Pons (tissue), 1 donor: ENCODE measurements at places on chromosomes 12 and 14.

DNA sequence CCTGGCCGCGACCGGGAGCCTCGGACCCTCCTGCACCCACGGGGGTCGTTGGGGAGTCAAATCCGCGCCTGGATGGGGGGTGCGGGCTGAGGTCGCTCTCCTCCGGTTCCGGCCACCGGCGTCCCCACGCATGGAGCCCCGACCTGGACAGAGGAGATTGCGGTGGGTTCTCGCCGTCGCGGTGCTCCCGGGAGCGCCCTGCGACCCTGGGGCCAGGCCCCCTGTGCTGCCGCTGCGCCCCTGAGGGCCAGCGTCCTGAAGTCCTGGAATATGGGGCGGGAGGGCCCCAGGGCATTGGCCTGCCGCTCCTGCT is 345 bp downstream of the ASPG start:
- DNase-seq = no peak

- no peak for DNase-seq
Observed at GRCh38 chr14:34937442-34937841, 45.4 kb upstream of the SRP54 start.

DNA sequence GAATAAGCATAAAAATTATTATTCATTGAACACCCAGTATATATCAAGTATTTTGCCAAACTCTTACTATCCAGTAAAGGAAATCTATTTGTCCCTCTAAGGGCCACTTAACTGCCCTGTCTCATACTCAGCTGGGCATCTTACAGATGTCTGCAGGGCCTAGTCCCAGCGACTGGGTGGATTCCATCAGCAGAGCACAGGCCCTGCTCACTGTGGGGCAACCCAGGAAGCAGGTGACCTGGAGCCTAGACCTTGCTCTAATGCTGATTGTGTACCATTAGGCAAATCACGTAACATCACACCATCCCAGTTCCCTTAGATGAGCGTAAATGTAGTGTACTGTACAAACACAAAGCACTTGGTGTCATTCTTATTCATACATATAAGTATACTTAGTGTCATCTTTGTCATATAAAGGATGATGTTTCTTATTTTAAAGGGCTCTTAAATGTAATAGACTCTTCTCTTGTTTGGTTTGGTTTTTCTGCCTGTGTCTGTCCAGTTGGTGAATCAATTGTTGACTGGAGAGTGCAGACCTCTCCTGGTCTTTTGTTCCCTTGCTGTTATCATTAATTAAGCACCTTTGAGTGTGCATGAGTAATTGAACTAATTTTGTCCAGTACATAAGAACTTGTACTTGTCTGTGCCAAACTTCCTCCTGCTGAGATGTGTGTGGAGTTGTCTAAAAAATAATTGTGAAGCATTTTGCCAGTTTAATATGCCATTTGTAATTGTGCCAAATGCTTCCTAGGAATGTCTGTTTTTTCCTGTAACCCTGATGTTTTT is 49.3 kb downstream of the RAB35 start:
- DNase-seq = no peak

GRCh38 chr14:22397221-22397737 is 191.7 kb downstream of the DAD1 start:
- DNase-seq = no peak

DNA sequence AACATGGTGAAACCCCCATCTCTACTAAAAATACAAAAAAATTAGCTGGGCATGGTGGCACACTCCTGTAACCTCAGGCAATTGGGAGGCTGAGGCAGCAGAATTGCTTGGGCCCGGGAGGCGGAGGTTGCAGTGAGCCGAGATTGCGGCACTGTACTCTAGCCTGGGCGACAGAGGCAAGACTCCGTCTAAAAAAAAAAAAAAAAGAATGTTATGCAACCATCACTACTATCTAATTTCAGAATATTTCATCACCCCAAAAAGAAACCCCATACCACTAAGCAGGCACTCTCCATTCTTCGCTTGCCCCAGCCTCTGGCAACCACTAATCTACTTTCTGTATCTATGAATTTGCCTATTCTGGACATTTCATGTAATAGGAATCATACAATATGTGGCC is 68.8 kb upstream of the AMN start:
- no peak for DNase-seq

- no peak for DNase-seq
Observed at GRCh38 chr12:104006929-104007328, 41.3 kb downstream of the TDG start.

DNA sequence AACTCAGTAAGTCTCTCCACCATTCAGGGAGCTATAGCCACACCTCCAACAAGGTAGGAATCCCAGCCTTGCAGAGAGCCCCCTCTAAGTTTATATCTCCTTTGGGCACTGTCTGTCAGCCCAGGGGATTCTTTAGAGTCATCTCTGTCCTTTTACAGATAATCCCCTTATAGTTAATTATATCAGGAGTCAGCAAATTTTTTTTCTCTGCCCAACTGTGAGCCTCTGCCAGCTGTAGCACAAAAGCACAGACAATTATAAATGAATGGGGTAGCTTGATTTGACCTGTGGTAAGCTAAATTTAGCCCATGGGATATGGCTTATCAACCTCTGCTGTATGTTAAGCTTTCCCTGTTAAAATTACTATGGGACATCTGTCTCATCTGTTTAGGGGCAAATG is 8.3 kb downstream of the CEP128 start:
- DNase-seq = no peak

- no peak for DNase-seq
Observed at GRCh38 chr14:54427871-54428270, 13.3 kb downstream of the CNIH1 start.

DNA sequence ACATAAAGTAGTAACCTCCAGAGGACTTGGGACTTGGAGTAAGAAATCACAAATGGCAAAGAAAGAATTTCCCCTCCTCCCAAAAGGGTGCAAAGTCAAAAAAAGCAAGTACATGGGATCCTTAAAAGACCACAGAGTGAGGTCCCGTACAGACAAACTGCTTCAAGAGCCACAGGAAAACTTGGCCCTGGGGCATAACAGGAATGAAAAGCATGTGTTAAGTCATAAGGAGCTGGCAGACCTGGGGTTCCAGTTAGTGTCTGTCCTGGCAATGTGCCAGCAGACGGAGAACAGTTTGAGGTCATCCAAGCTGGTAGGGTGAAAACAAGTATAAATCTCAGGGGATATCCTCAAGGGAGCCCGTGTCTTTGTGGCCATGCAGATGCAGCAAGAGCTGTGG is 73.2 kb downstream of the HSD17B6 start:
- no peak for DNase-seq

DNA sequence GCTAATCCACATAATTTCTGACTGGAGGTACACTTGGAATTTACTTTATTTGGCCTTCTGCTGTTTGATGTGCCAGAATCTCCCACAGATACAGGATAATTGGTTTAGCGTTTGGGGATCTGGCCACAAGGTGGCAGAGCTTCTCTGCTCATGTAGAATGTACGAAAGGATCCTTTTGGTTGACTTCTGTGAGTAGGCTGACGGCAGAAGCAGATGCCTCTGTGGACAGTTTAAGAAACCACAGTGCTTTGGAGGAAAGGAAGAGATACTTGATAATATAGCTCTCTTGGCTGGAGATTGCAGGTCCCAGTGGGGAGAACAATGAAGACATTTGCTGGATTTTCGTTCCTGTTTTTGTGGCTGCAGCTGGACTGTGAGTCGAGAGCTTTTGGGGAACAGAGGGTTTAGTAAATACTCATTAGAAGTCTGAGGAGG is 75.3 kb upstream of the OR4E1 start:
- peak; percentile 79 for DNase-seq

DNA sequence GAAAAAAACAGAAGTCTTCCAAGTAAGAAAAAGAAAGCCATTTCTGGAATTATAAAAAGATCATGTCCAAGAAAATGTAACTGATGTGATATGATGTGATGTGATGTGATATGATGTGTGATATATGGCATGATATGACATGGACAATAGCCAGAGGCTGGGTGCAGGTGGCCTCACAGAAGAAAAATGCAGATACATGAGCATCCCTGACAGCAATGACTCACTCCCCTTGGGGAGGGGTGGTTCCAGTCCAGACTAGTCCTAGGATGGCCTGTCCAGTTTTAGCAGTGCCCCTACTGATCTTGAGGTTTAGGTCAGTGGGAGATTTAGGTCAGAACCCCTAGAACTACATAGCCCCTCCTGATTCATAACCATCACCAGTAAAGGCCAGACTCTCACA is 3.5 kb upstream of the RHOJ start:
- DNase-seq = no peak

DNA sequence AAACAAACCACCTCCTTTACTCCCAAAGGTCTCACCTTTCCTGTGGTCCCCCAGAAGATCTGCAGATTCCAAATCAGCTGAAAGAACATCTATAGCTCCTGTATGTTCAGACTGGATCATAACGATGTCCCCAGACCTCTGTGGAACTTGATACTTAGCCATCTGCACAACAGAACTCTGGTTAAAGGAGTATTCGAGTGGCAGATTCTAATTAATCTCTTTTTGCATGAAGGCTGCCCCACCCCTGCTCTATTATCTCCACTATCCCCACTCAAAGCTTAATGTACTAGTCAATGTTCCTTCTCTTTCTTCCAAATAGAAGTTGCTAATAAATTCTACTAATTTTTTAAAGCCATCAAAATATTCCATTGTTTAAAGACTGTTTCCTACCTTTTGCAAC is 22.8 kb downstream of the GSTZ1 start:
- DNase-seq = no peak

- peak; percentile 67 for DNase-seq
Observed at GRCh38 chr12:49131894-49132461, 783 bp upstream of the TUBA1B start.

DNA sequence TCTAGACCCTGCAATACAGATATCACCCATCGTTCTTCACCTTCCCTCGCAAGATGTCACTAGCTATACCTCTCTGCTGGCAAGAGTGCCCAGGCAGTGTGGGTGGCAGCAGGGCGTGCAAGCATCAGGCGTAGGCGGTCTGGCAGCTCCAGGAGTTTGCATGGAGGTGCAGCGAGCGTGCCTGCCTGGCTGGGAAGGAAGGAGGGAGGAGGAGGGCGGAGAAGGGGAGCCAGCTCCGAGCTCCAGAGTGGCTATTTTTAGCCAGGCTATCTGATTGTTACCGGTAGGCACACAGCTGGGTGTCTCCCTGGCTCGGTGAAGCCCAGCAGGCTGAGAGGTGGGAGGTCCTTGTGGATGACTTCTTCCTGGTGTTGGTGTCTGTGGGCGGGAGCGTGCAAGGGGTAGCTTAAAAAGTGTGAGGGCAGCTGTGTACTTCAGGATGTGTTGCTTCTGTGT is 6.2 kb downstream of the FOXJ2 start:
- no peak for DNase-seq

- DNase-seq = no peak
Observed at GRCh38 chr12:6626654-6627283, 9.0 kb downstream of the LPAR5 start.

DNA sequence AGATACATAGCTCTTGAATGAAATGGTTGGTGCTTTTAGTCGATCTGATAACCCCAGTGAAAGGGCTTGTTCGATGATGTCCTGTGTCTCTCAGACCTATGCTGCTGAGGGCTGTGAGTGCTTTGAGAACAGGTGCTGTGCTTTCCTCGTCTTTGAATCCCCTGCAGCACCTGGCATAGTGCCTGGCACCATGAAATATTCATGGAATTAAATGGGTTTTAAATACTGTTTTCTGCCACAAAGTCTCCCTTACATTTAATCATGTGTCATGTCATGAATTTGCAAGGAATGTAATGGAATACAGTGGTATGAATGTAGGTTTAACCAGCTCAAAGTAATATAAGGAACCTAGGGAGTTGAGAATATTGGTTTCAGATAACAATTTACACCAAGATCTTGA is 220.5 kb upstream of the PRICKLE1 start:
- no peak for DNase-seq
